Activated CD4-positive, alpha-beta T cell treated with anti-CD3 and anti-CD28 coated beads for 36 hours (primary cell): ENCODE measurements at places on chromosomes 7 and 10. TPM values are rescaled to one million over a fixed set of nuclear protein-coding genes. Genes with fewer than 3 reads are reported as not detected.

The LIPF gene
- total RNA-seq: not detected

The HECW1 gene
- total RNA-seq: not detected

The CLDN3 gene
- total RNA-seq: not detected

The TMEM196 gene
- total RNA-seq: not detected

The PPP1R9A gene
- not detected for total RNA-seq

DNA sequence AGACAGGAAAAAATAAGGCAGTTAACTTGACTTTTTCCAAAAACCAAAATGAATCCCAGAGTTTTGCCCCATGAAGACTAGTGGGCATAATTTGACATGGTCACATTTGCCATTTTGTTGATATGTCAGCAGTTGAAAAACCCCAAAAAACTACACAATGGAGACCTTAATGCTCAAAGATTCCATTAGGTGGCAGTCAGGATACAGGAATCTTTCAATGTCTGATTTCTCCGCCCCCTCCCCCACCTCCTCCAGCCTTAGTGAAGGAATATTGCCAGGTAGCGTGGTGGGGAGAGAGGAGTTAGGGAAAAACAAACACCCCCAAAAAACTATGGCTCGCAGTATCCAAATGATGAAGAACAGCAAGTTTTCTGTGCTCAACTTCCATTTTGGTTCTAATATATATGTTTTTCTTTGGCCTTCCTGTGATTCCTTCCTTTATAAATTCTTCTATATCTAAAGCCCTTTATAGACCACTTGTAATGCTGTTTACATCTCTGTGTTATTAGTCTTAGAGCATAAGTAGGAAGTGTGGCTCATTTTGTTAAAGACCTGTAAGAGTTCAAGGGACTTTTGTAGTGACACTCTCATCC, 6.7 kb upstream of the SMNDC1 start:
- H3K4me3 ChIP-seq: no peak overlapping the region
- no peak overlapping the region for H3K27ac ChIP-seq
- H3K27me3 ChIP-seq: peaks cover 2% of the 10 kb centered on the region
- peak; percentile 61 for DNase-seq
- peaks cover 27% of the 10 kb centered on the region for H3K4me1 ChIP-seq

- H3K4me1 ChIP-seq: no peaks in the 10 kb centered on the region
- no peaks in the 10 kb centered on the region for H3K36me3 ChIP-seq
- no peak overlapping the region for H3K4me3 ChIP-seq
- DNase-seq: no peak
These were observed 28.6 kb downstream of the PARD3 start for GRCh38 chr10:34786464-34786863.

DNA sequence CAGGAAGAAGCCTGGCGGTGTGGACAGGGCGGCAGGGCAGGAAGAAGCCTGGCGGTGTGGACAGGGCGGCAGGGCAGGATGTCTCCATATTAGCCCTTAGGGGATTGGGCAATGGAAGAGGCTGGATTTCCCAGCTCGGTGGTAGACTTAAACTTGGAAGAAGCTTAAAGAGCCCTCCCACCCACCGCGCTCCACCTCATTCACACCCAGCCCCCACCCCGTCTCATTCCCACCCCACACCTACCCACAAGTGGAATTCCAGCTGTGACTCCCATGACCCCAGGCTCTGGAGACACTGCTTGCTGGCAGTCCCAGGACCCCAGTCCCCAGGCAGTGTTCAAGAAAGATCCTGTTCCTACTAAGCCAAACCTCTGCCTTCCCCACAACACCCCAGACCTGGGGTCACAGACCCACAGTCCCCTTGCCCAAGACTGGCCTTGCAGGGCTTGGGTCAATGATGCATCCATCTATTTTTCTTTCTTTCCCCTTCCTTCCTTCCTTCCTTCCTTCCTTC, 34.0 kb downstream of the SPDYE6 start:
- no peaks in the 10 kb centered on the region for H3K4me1 ChIP-seq
- H3K36me3 ChIP-seq: no peaks in the 10 kb centered on the region
- H3K4me3 ChIP-seq: no peak overlapping the region
- peaks cover 16% of the 10 kb centered on the region for H3K27me3 ChIP-seq

- no peaks in the 10 kb centered on the region for H3K27me3 ChIP-seq
- no peak for DNase-seq
- H3K27ac ChIP-seq: no peak overlapping the region
These were observed 43.6 kb upstream of the TNPO3 start for GRCh38 chr7:129098409-129099084.
